ENCODE measurements at places on chromosomes 2 and 18.

- DNase-seq, result no peak
Observed at GRCh38 chr2:151119374-151119773, 142.3 kb downstream of the RBM43 start.

GRCh38 chr2:216370961-216371712, 1.1 kb downstream of the MARCHF4 start:
- no peak for DNase-seq

DNA sequence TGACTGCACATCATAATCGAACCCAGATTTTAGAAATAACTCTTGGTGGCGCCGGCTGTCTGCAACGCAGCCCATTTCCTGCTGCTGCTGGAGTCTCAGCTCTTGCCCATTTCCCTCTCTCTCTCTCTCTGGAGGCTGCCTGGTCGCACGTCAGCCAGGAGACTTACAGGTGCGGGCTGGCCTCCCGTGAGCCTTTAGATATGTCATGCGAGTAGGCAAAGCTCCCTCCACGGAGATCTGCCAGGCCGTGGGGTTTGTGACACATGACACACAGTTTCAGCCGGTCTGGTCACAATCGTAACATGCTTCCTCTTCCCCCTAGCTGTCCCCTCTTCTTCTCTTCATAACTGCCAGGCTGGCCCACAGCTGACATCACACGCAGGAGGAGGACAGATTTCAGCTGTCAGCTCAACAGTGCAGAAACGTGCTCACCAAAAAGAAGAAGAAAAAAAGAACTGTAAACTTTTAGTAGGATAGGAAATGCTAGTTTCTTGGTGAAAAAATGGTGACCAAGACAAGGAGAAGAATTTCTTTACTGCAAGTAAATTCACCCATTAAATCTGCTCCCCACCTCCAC, 489.3 kb downstream of the ZNF516 start:
- no peak for DNase-seq

DNA sequence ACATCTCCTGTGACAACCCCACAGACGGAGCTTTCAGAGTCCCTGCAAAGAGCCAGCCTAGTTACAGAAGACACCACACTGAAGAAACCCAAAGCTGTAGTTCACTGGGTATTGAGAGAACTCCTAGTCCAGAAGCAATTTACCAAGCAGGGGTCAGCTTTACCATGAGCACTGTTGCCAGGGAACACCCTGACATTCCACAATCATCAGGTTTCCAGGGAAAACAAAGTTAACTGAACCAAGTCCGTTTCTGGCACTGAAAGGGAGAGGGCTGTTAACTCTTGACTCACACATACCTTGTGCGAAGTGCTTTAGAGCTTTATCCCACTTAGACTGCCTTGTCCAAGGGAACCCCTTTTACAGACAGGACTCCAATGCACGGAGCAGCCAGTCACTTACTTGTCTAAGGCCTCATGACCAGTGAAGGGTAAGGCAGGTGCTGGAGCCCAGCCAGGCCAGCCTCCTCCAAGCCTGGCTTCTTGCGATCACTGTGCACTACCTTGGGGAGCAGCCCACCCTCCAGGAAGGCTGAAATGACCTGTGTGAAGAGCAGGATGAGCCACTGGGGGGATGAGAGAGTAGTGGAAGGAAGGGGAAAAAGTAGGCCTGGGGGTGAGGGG, 53.9 kb downstream of the REEP1 start:
- DNase-seq, result no peak

DNA sequence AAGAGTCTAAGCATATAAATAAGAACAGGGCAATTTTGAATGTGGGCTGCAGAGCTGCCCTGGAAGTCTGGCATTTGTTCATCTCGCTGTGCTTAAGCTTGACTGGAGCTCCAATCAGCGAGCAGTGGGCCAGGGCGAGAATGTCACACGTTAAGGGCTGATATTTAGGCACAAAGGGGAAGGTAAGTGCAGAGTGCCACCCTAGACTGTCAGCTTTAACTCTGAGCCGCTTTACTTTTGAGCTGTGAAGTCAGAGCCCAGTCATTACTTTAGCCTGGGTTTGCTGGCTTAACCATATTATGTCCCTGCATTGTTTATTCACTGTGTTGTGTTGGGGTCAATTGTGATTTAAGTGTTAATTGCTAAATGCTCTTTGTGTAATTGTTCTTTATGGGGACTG, 236.1 kb upstream of the SIX3 start:
- no peak for DNase-seq

GRCh38 chr2:197915548-197916265, 111.3 kb downstream of the PLCL1 start:
- DNase-seq, result no peak

GRCh38 chr2:105442721-105443120, 43.9 kb upstream of the FHL2 start:
- no peak for DNase-seq

DNA sequence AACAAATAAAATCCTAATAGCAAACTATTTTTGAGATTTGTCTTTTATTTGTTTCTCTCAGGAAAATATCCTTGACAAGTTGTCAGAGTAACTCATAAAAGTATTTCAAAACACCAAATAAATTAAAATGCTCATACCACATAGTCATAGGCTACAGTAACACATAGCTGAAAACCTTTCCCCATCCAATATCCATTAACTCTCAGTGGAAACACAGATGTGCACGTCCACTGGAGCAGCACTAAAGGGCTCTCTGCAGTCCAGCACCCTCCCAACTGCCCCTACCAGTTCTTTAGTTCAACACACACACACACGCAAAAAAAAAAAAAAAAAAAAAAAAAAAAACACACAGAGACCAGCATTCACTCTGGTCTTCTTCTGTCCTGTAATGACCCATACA, 879 bp upstream of the XDH start:
- no peak for DNase-seq

- no peak for DNase-seq
Observed at GRCh38 chr2:177712462-177712861, 319.9 kb downstream of the AGPS start.

- DNase-seq, result no peak
Observed at GRCh38 chr18:2889761-2890192, 43.0 kb downstream of the EMILIN2 start.

- DNase-seq, result no peak
Observed at GRCh38 chr2:109204412-109204811, 75.4 kb downstream of the SH3RF3 start.

- DNase-seq, result no peak
Observed at GRCh38 chr2:146634230-146635097, 1210.4 kb upstream of the ACVR2A start.

DNA sequence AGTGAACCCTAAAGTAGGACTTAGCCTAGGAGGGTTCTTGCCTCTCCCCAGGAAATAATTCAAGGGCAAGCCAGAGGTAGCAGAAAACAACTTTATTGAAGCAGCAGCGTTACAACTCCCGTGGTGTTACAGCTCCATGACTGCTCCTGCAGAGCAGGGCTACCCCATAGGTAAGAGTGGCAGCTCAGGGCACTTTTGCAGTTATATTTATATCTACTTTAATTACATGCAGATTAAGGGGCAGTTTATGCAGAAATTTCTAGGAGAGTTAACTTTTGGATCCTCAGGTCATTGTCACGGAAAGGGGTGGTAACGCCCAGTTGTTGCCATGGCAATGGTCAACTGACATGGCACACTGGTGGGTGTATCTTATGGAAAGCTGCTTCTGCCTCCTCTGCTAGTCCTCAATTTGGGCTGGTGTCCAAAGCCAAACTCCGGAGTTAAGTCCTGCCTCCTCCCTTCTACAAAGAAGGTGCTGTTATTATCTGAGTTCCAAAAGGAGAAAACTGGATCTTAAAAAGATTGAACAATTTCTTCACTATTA, 1413.0 kb downstream of the DSC3 start:
- DNase-seq, result no peak

All from stimulated activated CD4-positive, alpha-beta T cell treated with anti-CD3 and anti-CD28 coated beads, Interleukin-1b, Interleukin-23, amount 100 ng/mL, for 48 hours (primary cell).